ENCODE measurements at places on chromosomes 1 and 21.

DNA sequence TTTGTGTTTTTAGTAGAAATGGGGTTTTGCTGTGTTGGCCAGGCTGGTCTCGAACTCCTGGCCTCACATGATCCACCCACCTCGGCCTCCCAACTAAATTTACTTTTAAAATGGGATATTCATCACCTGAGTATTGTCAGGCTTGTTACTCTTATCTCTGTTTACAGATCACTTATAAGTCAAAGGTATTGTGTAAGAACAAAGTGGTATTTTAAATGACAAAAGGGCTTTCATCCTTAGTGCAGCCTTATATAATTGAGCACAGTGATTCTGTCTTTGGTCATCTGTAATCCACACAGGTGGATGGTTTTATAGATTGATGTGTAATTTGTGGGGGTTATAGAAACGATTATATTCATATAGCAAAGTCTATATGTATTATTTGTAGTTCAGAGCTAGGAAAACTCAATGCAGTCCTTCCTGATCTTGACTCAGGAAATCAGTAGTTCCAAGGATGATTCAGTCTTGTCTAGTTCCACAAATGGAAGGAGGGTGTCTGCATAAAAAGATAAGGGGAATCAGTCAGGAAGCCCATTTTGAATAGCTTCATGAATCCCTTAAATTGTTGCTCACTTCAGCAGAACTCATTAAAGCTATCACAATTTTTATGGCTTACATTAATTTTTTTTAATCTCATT, 34.6 kb downstream of the STXBP3 start:
- no peak for DNase-seq

DNA sequence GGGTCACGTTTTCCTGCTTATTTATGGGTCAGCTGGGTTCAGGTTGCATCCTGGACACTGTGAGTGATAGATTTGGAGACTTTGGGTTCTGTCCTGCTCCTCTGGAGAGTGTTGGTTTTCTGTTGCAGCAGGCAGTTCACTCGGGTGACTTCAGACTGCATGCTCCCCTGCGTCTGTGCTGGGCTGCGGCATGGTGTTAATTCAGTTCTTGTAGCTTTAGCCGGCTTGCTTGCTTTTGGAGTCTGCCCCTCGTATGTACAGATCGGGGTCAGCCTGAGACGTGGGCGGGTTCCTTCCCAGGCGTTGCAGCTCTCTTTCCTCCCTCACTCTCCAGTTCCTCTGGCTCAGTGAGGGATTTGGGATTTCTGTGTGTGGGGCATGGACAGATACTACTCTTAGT, 38.0 kb downstream of the PCNT start:
- no peak for DNase-seq

- peak; percentile 24 for DNase-seq
These were observed 19.4 kb downstream of the RPS6KC1 start for GRCh38 chr1:213070406-213070805.

DNA sequence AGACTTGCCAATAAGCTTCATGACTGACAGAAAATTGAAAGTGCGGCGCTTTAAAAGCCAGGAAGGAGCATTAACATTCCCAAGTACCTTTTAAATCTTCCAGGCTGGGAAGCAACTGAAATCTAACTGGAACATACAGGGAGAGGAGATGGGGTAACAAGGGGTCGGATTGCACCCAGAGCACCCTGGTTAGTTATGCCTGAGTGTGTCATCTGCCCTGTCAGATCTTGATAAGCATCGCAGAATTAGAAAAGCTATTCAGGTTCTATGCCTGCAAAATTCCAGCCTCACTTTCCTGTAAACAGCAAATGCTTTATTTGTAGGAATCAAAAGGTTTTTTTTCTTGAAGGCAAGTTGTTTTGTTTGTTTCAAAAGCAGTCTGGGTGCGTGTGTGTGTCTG, 58.5 kb downstream of the SERBP1 start:
- DNase-seq: no peak

DNA sequence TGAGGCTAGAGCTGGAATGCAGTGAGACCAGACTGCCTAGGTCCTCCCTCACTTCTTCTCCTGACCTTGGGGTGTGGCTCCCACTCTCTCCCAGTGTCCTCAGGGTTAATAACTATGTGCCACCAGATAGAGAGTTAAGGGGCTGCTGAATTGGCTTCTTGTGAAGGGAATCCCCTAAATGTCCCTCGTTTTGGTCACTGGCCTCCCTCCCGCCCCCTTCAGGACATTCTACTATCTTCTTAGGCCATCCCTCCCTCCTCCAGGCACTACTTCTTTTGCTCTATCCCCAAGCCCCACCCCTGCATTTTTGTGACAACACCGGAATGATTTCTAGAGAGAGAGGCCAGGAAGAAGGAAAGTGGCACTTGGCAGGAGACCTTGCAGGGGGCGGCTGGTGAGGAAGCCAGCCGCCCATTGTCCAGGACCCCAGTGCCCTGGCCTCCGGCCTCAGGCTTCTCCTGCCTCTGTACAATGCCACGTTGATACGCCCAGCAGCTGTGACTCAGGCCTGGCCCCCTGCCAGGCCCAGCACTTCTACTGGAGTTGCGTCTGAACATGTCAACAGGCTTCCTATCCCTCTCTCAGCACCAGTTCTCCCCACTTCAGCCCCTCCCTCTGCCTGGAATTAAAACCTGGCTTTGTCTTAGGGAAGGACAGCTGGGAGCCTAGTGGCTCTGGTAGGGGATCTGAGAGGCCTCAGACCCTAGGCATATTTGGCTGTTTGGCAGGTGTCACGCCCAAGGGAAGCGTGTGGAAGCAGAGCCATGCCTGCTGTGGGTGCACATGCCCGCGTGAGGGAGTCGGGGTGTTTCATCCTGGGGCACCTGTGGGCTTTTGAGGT, 9.1 kb downstream of the LMNA start:
- DNase-seq: peak; percentile 96

GRCh38 chr1:231919239-231919885, 292.8 kb downstream of the DISC1 start:
- peak; percentile 23 for DNase-seq

Measured in BE2C (cell line).